ENCODE measurements at places on chromosomes 7 and 10.

GRCh38 chr10:44881649-44882048, 29.5 kb upstream of the TMEM72 start:
- DNase-seq = no peak

DNA sequence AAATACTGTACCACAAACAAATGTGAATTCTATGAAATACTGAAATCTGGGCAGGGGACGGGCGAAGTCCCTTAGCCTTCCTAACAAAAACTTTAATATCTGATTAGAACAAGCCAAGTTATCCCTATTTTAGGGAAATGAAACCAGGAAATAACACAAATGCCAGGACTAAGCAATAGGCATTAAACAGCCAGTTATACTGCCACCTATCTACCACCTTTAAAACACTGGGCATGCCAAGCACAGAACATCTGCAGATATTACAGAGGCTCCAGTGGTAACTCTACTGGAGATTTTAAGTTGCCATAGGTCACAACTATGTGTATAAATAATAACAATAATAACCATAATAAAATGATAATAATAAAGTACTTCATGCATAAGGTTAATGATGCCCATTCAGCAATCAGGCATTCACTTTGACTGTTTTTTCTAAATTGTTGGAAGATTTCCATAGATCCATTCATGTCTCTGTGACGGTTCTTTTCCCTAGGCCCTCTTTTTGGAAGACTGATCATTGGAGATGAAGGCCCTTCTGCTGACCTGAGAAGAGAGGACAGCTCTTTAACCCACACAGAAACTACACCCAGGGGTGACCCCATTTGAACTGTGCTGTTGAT, 195.7 kb downstream of the CACNA2D1 start:
- DNase-seq = no peak

GRCh38 chr10:46520381-46520780, 36.1 kb downstream of the GPRIN2 start:
- no peak for DNase-seq

- no peak for DNase-seq
Measured at GRCh38 chr7:30352169-30352568, 67.8 kb downstream of the ZNRF2 start.

DNA sequence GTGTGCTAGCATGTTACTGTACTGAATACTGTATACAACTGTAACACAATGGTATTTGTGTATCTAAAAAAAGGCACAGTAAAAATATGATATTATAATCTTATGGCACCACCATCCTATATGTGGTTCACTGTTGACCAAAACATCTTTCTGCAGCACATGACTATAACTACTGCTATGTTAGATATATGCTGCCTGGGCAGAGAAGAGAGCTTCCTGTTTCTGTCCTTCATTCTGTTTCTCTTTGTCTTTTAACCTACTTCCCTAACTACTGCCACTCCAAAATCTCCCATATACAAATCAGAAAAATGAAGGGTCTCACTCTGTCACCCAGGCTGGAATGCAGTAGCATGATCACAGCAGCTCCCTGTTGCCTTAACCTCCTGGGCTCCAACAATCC, 8.8 kb upstream of the FGL2 start:
- DNase-seq = no peak

DNA sequence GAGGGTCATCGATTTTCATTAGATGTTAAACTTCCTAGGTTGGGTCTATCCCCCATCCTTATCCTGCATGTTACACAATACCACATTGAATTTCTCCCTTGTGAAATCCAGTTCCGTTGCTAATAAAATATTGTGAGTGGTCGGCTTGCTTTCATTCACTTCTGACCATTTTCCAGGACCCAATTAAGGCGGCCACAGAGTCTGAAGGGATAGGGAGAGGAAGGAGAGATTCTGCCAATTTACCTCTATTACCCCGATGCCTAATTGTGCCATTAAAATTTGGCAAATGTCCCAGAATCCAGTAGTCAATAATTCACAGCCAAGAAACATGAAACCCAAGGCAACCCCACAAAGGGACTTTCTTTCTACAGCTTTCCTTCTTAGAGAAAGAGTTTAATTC, 129.9 kb downstream of the IPMK start:
- no peak for DNase-seq

DNA sequence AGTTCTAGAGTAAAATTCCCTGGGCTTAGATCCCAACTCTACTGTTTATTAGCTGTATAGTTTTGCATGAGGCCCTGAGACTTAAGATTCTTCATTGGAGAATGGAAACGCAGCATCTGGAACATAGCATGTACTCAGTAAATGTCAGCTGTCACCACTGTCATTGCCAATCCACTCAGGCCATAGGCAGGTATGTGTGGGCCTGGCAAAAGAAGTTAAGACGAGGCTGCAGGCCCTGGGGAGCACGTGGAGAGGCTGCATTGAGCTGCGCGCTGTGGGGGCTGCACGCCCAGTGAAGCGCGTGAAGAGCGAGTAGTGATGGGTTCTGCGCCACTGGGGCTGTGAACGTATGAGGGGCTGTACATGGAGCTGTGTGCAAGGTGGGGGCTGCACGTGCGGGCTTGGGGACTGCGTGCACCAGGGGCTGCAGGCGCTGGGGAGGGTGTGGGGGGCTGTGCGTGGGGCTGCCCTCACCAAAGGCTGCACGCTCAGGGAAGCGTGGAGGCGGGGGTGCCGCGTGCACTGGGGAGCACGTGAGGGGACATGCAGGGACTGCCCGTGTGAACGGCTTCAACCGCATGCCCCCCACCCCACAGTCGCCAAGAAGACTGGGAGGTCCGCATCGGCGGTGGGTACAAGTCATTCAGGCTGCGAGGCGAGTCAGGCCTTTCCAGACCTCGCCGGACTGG, 85.5 kb downstream of the PRR15 start:
- no peak for DNase-seq

DNA sequence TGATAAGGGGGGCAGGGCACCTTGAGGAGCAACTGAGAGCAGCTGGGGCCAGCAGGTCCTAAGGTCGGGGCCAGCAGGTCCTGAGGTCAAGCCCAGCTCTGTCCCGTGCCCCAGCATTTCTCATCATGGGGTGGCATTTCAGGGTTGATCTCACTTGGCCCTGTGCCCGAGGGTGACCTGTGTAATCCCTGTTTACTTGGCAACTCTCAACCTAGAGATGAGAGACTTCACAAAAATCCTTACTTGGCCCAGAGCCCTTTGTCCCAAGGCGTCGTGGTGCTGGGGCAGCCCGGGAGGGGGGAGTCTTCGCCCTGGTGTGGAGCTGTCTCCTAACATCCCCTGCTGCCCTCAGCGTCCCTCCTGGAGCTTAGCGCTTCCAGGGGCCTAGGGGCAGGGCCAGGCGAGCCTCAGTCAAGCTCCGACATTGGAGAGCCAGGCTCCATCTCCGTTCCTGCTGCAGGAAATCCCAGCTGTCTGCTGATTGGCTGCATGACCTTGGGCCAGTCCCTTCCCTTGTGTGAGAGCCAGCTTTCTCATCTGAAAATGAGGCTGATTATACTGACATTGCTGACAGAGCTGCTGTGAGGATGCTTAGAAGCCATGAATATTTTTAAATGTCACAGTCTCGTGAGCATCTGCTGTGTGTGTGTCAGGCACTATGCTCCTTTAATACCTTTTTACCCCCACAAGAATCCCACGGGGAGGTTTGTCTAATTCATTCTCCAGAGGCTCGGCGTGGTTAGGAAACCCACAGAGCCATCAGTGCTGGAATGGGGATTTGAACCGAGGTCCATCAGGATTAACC, 94.3 kb downstream of the ZMIZ1 start:
- DNase-seq = no peak

DNA sequence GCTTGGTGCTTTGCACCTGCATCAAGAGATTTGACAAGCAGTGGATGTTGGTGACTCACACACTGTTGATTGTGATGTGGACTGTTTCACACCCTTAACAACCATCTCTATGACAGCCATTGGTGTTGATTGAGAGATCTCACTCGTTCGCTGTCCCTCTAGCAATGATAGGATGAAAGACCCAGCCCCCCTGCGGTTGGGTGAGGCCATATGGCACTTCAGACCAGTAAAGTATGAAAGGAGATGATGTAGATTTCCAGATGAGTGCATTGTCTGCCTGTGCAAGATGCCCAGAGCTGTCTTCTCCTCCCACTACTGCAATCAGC, 138.7 kb upstream of the PRR15 start:
- no peak for DNase-seq

DNA sequence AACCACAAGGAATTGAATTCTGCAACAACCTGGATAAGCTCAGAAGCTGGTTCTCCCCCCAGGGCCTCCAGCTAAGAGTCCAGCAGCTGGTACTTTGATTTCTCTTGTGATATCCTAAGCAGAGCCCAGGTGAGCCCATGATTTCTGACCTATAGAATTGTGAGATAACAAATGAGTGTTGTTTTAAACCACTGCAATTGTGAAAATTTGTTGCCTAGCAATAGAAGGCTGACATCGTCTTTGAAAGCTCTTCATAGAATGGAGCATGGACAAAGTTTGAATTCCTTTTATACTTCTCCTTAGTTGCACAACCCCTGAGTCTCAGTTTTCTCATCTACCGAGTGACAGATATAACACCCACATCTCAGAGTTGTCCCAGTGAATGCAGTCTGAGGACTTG, 129.9 kb downstream of the TEX36 start:
- DNase-seq = no peak

GRCh38 chr10:72083790-72084459, 4.4 kb downstream of the SPOCK2 start:
- DNase-seq = no peak

GRCh38 chr10:28284126-28284525, 18.7 kb downstream of the MPP7 start:
- DNase-seq = no peak

- DNase-seq = no peak
Measured at GRCh38 chr7:8105449-8106095, 137.0 kb downstream of the GLCCI1 start.

DNA sequence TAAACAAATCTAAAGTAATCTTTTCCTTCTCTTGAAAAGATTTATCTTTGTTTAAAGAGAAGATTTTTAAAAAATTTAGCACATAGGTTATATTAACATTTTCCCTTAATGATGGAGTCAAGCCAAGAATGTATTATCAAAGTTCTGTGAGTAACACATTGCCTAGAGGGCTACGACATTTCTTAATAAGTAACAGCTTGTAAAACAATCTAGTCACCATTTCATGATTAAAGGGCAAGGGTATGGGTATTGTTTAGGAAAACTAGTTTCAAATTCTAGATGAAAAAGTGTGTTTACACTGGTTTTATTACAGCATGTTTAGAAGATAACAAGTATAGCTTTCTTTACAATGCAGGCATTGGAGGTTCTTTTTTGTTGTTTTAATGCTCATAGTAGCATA, 28.6 kb upstream of the LAMB4 start:
- no peak for DNase-seq

DNA sequence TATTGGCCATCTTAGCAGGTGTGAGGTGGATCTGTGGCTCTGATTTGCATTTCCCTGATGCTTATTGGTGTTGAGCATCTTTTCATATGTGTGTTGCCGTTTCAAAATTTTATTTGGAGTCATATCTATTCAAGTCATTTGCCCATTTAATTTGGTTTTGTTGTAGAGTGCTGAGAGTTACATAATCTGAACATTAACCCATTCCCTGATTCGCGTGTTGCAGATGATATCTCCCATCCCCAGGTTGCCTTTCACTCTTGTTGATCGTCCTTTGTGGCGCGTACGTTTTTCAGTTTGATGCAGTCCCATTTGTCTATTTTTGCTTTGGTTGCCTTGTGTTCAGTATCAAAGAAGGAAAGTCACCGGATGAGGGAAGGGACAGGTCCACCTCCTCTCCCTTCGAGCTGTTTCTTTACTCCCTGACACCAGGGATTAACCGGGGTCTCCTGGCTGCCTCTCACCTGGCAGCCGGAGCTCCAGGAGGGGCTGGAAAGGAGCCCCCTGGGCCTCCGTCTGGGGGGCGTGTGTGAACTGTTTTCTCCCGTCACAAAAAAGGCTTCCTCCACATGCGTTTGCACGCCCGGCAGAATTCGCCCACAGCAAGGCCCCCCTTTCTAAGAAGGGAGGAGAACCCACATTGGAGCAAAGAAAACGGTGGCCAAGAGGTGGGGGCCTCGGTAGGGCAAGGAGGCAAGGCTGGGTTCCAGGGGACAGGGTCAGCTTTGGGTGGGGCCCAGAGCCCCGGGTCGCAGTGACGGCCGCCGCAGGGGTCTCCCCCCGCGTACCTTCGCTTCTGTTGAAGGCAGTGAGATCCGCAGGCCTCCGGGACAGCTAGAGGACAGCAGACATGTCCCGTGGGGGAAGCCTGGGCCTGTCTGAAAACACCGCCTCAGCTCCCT, 8.3 kb downstream of the MNX1 start:
- DNase-seq = no peak

DNA sequence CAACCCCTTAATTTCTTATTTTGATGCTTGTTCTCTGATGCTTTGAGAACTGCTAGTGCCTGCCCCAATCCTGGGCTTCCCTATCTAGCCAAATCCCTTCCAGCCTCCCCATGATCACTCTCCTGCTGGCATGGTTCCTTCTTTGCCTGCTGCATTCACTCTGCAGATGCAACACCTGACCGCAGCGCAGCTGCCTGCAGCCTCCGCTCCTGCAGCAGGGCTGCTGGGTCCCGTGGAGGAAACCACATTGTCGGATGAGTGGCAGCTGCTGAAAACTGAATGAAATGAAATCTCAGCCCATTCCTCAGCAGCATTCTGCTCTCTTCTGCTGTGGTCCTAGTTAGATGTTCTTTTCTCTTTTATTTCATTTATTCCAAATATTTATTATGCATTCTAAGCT, 320.3 kb downstream of the CCDC3 start:
- no peak for DNase-seq

DNA sequence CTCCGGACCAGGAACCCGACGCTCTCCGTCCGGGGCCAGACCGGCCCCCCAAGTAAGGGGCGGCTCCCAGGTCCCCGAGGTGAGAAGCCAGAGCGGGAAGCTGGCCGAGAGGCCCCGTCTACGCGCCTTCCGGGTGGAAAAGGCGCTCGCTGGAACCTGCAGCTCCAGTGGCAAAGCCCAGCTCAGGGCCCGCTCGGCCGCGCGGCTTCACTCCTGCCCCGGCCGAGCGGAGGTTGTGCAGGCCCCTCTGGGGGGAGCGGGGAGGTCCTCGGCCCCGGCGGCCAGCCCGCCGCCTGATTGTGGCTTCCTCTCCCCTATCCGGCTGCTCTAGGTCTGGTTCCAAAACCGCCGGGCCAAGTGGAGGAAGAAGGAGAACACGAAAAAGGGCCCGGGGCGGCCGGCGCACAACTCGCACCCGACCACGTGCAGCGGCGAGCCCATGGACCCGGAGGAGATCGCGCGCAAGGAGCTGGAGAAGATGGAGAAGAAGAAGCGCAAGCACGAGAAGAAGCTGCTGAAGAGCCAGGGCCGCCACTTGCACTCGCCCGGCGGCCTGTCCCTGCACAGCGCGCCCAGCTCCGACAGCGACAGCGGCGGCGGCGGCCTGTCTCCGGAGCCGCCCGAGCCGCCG, 2.9 kb downstream of the UNCX start:
- no peak for DNase-seq

DNA sequence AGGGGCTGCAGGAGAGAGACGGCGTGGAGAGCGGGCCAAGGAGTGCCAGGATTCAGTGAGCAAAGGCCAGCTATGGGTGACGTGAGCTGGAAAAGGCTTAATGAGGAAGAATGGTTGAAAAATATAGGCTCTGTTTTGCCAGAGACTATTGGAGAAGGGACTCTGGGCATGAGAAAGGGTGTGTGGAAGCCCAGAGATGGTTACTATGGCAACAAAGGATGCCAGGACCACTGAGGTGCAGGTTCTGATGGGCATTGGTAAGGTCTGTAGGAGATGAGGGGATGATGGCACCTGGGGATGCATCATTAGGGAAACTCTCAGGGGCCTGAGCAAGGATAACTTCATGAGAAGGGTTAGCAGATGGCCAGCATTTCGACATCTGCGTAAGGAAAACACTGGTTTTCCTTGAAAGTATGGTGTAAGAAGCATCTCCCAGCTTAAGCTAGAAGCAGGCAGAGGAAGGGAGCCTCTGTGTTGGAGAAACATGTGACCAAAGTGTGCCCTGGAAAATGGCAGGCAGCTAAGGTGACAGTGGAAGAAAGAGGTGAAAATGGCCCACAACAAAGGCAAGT, 21.6 kb upstream of the FAM180A start:
- DNase-seq = no peak
